Breast epithelium (tissue), 4 donors: ENCODE measurements at places on chromosomes 4 and X. TPM values are rescaled to one million over a fixed set of nuclear protein-coding genes. Genes with fewer than 3 reads are reported as not detected.

DNA sequence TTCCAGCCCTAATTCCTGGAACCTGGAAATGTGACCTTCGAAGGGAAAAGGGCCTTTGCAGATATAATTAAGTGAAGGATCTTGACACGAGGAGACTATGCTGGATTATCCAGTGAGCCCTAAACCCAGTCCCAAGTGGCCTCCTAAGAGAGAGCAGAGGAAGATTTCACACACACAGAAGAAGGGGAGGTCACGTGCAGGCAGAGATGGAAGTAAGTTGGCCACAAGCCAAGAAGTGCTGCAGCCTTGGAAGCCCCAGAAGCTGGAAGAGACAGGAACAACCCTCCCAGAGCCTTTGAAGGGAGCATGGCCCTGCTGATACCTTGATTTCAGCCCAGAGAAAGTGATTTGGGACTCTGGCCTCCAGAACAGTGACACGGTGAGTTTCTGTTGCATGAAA is 51.9 kb downstream of the EVC2 start:
- H3K4me3 ChIP-seq, result no peak overlapping the region
- no peak overlapping the region for H3K27ac ChIP-seq
- no peaks in the 10 kb centered on the region for H3K27me3 ChIP-seq
- no peaks in the 10 kb centered on the region for H3K4me1 ChIP-seq
- no peak for DNase-seq

Gene SMIM10
- total RNA-seq, result 4.5 TPM

GRCh38 chr4:176099314-176099713 is 33.7 kb downstream of the WDR17 start:
- no peak for DNase-seq
- no peaks in the 10 kb centered on the region for H3K36me3 ChIP-seq
- no peaks in the 10 kb centered on the region for H3K4me1 ChIP-seq
- no peaks in the 10 kb centered on the region for H3K27me3 ChIP-seq
- no peak overlapping the region for H3K4me3 ChIP-seq
- H3K27ac ChIP-seq, result no peak overlapping the region

Gene CHRDL1
- total RNA-seq, result 37.3 TPM

Gene PAGE1
- not detected for total RNA-seq

- no peaks in the 10 kb centered on the region for H3K36me3 ChIP-seq
- no peak overlapping the region for H3K27ac ChIP-seq
- no peaks in the 10 kb centered on the region for H3K27me3 ChIP-seq
- no peak overlapping the region for H3K4me3 ChIP-seq
- DNase-seq, result no peak
- H3K4me1 ChIP-seq, result no peaks in the 10 kb centered on the region
Observed at GRCh38 chr4:99651016-99651769, 6.4 kb downstream of the C4orf54 start.
